ENCODE measurements at places on chromosomes 5 and 9.
A peak's percentile ranks its signal among the peaks of the same experiment; 100 is the strongest.

- DNase-seq, result no peak
These were observed 15.3 kb downstream of the NOTCH1 start for GRCh38 chr9:136530461-136531089.

GRCh38 chr5:1644810-1645571 lies 121.2 kb upstream of the LPCAT1 start:
- DNase-seq, result peak; percentile 74

DNA sequence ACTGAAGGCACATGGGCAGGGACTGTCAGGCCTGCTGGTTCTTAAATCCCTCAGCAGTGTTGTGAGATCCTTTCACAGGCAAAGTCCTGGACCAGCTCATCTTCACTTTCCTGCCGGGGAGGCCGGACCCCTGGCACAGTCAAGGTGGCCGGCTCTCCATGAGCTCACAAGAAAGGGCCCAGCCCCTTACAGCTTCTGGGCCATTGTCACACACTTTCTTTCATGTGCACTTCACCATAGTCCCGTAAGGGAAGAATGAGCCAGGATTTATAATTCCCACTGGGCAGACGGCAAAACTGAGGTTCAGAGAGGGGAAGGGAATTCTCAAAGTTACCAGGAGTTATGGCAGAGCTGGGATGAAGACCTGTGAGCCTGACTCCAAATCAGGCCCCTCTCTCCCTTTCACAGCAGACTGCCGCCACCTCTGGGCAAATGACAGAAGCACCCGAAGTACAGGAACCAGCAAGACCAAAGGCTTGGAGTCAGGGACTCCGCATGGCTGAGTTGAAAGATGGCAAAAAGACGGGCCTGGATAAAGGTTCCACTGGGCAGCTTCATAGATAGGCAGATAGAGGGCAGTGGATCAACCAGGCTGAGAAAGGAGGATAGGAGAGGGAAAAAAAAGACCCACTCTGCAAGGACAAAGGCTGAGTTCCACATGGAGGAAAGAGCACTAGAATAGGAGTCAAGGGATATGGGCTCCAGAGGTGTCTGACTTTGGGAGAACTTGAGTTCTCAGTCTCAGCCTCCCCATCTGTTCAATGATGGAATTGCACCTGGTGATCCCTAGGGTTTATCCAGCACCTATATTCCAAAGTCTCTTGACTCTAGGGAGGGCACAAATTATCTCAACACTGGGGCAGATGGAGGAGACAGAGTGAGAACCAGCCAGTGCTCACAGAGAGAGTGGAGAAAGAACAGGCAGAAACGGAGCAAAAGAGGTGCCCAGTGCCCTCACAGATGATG lies 128.7 kb downstream of the PAX5 start:
- no peak for DNase-seq

DNA sequence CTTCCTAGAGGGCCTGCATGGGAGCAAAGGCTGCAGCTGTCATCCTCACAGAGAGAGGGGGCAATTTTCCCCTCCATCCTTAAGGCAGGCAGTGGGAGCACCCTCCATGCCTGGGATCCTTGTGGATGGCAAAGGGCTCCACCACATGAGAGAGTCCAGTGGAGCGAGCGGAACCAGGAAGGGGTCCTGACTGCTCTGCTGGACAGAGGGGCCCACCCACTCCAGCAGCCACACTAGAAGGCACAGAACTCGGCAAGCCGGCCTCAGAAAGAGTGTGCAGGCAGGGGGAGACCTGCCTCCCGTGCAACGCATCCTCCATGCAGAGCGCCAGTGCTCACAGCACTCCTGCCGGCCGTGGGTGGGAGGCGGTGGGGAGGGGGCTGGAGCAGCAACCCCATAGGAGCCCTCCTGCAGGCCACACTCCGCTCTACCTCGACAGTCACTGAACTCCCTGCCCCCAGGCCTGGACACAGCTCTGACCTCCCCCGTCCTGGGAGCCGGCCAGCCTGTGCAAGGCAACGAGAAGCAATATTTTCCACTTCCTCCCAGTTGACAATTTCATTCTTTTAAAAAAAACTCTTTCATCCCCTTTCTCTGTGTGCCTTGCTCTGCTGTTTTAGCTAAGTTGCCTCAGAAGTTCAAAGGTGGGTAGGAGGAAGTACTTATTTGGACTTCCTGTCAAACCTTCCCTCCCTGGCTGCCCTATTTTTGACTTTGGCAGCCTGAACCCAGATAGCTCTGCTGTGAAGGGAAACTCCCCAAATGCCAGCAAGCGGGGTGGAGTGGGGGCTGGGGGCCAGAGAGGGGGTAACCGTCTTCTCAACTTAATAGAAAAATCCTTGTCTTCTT lies 5.3 kb upstream of the LCP2 start:
- DNase-seq, result peak; percentile 31

DNA sequence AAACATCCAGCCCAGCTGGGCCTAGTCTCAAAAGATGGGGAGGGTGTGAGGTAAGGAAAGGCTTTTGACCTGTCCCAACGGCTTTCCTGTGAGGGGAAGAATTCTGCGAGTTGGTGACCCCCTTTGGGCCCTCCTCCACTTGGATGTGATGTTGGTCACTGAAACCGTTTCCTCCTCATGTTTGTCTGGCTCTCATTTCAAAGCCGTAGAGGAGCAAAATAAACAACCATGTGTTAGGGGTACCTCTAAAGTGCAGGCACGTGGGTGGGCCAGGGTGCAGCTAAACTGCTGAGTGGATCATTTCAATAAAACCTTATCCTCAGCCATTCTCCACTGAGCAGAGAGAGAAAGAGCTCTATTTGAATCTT lies 84.3 kb upstream of the MELK start:
- DNase-seq, result no peak

DNA sequence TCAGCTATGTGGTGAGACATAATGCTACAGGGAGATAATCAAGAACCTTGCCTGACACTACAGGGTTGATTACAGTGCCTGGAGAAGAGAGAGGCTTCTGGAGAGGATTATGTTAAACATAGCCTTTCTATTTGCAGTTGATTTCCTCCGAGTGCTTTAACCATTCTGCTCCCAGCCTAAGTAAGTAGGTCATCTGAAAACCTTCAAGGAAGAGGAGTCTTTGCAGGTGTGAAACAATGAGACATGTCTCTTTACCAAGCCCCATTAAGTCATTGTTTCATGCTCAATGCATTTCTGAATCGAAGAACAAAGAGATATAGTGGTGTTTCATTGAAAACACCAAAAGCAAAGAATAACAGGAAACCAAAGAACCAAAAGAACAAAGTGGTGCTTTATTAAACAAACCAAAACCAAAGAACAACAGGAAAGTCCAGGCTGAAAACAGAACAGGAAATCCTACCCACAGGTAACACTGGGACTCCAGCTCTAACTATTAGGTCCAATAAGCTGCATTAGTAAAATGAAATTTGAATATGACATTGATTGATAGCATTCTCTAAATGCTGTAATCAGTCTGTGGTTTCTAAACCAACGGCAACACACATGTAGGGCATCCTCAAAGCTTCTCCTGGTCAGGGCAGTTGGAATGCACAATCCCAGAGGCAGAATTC lies 113.3 kb upstream of the SPATA31D4 start:
- DNase-seq, result no peak

DNA sequence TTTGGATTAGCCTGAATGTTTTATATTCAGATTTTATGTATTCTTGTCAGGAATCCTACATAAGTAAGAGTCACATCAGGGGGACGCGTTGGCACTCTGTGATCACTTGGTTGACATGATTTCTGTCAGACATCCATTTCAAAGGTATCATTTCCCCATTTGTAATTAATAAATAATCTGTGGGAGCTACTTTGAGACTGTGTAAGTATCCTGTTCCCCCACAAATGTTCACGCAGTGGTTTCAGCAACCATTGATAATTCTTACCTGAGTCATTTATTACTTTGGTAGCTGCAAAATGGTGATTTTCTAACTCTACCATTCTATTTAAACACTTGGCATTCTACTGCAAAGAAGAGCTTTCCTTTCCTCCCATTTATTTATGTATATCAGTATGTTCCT lies 56.9 kb upstream of the TBC1D2 start:
- DNase-seq, result no peak

- DNase-seq, result no peak
These were observed 35.7 kb upstream of the TXN start for GRCh38 chr9:110291921-110292557.

- no peak for DNase-seq
These were observed 37.3 kb upstream of the ANKRD34B start for GRCh38 chr5:80607343-80607742.

- DNase-seq, result no peak
These were observed 58.3 kb downstream of the PRELID2 start for GRCh38 chr5:145776886-145777285.

- DNase-seq, result no peak
These were observed 366.4 kb downstream of the ARL15 start for GRCh38 chr5:53943938-53944337.

- DNase-seq, result no peak
These were observed 482.8 kb upstream of the ARRDC3 start for GRCh38 chr5:91865915-91866314.

DNA sequence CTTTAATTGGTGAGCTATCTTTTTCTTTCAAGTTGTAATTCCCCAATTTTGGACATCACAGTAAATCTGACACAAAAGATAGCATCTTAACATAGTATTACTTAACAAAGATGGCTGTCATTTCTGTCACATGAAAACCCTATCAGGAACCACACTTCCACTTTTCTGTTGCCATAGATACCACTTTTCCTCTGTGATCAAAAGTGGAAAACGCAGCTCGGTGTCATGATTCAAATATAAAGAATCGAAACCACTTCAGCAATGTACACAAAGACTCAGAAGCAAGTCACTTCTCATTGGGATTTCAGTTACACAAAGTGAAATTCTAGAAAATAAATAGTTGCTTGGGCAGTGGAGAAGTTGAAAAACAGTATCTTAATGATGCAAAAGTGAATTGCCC lies 524.9 kb upstream of the ITGA1 start:
- DNase-seq, result no peak

DNA sequence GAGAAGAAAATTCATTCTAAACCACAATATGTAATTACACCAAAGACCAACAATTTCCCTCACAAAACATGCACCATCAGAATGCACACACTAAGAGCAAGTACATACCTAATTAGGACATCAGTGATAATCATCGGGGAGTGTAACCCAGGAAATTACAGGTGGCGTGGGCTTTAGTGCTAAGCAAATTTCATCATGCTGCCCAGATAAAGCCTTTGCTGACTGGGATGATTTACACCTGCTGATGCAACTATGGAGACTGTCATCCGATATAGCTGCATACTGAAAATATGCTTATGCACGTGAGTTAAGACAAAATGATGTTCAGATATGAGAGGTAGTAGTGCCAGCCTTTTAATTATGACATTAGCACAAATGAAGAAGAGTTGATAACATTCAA lies 123.2 kb downstream of the DCP2 start:
- DNase-seq, result no peak

GRCh38 chr5:167995844-167996425 lies 295.5 kb upstream of the WWC1 start:
- DNase-seq, result no peak

DNA sequence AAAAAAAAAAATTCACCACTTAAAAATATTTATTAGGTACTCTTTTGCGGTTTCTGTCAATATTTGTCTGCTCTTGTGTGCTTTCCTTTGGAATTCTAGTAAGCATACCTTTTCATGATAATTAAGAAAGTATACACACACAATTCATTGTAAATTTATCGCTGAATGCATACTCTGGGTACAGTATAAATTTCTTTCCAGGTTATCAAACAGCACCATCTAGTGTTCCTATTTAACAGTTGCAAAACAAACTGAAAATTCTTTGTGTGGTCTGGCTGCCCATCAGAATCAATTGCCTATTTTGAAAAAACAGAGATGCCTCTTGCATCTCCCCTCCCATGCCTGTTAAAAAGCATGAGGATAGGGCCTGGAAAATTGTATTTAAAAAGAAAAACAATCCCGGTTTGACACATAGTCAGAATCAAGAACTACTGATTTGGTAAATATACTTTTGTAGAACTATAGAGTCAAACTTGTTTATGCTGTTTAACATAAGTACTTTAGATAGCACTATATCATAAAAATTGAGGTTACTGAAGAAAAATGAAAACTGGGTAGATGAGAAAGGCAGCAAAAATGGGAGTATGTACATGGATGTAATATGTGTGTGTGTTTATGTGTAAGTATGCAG lies 16.2 kb downstream of the PGGT1B start:
- no peak for DNase-seq

DNA sequence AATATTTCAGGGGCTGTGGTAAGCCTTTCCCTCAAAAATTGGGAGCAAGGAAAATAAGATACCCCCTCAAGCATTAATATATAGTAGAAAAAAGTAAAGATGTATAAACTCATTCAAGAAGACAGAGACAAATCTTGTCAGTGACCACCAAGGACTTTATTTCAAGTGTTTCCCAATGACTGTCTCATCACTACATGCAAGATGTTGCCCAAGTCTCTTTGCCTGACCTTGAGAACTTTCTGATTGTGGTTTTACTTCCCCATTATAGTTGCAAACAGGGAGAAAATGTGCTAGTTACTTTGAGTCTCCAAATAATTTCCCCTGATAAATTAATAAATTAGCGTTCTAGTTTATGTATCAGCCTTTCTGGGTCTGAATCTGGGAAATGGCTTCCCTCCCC lies 4.0 kb upstream of the SLC46A2 start:
- DNase-seq, result no peak

- DNase-seq, result no peak
These were observed 29.3 kb upstream of the NR3C1 start for GRCh38 chr5:143432658-143433239.

GRCh38 chr9:118455788-118456187 lies 751.6 kb downstream of the TLR4 start:
- no peak for DNase-seq

DNA sequence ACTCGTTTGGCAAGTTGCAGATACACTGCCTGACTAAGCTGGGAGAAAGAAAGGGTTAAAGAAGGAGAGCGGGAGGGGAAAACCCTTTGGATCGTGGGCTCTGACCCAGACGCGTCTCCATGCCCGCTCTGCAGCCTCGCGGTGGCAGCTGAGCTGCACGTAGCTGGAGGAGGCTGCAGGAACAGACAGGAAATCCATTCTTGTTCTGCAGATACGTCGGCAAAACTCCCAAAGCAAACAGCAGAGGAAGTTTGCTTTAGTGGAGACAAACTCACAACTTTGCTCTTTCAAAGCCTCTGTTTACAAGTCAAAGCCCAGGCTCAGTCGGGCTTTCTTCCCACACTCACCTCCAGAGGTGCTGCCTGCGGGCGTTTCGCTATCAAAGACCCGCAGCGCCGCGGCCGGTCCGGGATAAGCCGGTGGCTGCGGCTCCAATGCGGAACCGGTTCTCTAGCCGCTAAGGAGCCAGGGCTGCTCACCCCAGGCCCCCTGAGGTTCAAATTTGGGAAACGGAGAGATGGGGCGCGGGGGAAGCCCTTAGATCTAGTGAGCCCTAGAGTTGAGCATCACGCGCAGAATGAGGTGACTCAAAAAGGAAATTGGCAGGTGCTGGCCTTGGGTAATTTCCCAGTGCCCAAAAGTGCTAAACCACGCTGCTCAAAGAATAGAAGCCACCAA lies 60.7 kb downstream of the MAT2B start:
- no peak for DNase-seq

- DNase-seq, result no peak
These were observed 639 bp downstream of the PCDH1 start for GRCh38 chr5:141877356-141878185.
